Cortex of kidney (tissue), 1 donor: ENCODE measurements at places on chromosomes 2 and 18.

GRCh38 chr2:16763493-16763899 is 97.9 kb upstream of the CYRIA start:
- no peak for DNase-seq

DNA sequence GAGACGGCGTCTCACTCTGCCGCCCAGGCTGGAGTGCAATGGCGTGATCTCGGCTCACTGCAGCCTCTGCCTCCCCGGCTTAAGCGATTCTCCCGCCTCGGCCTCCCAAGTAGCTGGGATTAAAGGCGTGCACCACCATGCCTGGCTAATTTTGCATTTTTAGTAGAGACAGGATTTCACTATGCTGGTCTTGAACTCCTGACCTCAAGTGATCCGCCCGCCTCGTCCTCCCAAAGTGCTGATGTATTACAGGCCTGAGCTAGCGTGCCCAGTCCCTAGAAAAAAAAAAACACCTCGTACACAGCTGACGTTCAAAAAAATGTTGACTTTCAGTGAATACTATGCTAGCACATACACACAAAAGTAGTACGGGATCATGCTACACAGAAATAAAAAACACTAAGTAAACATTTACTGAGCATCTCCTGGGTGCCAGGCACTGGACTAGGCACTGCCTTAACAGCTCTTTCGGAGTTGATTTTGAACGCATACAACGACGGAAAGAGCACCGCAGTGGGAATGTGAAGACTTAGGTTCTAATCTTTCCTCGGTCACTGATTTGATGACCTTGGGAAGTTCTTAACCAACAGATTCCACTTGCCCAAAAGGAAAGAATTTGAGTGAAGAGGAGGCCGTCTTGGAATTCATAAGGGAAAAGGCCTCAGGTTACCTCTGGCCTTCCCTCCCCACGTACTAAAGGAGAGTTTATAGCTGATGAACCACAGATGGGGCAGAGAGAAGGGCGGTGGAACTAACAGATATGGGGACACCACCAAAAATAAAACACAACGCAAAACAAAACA is 1.1 kb downstream of the DNAJC27 start:
- DNase-seq, result no peak

DNA sequence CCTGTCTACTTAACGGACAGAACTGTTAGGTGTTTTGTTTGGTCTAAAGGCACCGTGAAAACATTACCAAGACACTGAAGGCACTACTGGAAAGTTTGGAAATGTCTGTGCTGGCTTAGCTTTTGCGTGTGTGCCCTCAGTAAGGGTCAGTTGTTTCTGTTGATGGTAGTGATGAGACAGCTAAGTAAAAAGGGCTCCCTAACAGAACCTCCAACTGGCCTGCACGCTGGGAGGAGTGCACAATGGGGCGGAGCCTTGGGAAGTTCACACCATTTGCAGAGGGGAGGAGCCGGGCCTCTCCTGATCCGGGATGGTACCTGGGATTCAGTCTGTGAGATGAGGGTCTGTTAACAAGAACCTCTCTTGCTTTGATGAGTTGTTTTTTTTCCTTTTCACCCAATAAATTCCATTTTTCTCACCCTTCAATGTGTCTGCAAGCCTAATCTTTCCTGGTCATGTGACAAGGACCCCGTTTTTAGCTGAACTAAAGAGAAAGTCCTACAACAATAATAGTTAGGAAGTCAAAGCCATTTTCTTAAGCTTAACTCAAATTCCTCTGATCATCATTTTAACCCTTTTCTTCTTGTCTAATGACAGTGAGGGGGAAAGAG is 368.7 kb downstream of the PARD3B start:
- no peak for DNase-seq

GRCh38 chr2:100412881-100413321 is 4.6 kb downstream of the CHST10 start:
- DNase-seq, result no peak

- DNase-seq, result no peak
Observed at GRCh38 chr2:37599688-37600525, 71.5 kb downstream of the CDC42EP3 start.

DNA sequence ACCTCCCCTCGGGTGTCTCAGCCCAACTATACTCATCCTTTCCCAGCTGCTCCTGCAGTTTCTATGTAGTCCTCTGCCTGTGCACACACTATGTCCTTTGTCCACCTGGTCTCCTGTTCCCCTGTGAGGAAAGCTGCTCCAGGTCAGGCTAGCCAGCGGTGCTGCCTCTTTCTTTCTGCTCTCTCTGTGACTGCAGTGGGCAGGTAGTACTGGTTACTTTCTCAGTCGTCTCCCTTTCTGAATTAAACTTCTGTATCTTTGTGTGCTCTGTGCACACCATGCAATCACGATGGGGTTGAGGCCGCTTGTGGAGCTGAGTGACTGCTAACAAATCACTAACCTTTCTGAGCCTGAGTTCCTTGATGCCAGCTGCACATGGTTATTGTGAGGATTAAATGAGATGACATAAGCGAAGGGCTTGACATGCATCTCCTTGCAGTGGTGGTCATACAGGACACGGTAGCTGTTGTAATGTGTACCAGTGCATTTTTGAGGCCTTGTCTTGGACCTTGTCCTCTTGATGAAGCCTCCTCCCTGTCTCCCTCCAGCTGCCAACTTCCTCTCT is 3.5 kb downstream of the FARP2 start:
- DNase-seq, result no peak

GRCh38 chr2:150486539-150487484 is 655 bp downstream of the RND3 start:
- no peak for DNase-seq

DNA sequence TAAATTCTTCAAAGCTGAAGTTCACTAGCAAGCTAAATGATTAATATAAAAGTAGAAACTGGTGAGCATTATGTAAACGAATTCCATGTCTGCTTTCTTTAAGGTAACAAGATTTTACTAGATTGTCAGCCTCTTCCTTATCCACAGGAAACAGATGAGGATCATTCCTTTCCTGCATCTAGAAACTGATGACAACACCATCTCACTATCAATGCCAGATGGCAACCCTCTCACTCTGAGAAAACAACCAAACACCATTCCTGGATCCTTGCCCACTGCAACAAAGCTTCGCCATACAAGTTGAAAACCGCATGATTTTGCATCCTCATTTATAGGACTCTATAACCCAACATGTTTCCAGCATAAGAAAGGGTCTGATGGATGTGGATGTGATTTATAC is 122.9 kb downstream of the ZNF521 start:
- DNase-seq, result no peak

- no peak for DNase-seq
Observed at GRCh38 chr2:25176138-25176537, 7.8 kb upstream of the POMC start.

DNA sequence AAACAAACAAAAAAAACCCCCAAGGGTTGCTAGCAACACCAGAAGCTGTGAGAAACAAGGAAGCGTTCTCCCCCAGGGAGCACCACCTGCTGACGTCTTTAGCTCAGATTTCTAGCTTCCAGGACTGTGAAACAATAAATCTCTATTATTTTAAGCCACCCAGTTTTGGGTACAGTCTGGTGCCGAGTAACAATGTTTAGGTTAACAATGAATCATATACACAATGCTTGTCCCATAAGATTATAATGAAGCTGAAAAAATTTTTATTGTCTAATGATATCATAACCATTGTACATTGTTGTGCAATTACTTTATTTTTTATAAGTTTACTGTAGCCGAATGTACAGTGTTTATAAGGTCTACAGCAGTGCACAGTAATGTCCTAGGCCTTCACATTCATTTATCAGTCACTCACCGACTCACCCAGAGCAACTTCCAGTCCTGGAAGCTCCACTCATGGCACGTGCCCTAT is 72.1 kb upstream of the CAB39 start:
- DNase-seq, result no peak

DNA sequence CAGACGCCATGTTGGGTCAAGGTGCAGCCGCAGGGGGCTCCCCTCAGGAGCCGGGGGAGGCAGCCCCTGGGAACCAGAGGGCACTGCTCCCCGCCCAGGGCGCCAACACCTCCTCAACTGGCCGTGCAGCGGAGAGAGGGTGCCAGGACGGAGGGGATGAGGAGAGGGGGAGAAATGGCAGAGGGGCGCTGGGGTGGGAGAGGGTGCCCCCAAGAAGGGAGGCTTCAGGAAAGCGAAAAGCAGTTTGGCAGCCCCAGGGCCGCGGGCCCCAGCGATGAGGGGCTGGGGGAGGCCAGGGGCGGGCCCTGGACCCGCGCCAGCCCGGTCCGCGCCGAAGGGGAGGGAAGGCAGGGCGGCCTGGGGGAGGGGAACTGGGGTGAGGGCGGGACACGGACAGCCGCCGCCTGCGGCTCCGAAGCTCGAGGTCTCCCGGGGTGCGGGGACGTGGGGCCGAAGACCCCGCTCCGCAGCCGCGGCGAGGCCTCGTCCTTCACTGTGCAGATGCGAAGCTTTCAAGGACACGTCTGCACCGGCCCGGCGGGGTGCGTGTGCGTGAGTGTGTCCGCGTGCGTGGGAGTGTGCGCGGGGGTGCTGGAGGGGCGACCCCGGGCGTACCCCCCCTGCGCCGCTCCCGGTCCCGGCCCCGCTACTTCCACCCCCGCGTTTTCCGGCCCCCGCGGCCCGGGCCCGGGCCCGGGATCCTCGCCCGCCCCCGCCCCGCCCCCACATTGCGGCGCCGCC is 1.4 kb downstream of the DNMT3A start:
- DNase-seq, result no peak

DNA sequence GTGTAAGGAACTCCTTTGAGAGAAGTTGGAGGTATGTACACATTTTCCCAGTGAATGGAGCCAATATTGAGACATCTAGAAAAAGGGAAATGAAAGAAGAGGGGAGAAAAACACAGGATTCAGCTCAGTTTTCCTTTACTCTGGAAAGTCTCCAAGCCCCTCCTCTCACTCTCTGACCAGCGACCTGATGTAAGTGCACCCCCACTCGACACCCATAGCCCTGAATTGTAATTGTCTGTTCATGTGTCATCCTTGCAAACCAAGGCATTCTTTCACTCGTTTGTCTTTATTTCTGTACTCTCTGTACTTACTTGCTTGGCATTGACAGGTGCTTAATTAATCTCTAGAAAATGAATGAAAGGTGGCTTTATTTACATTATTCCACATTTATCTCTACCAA is 55.7 kb upstream of the CTAGE1 start:
- DNase-seq, result no peak

DNA sequence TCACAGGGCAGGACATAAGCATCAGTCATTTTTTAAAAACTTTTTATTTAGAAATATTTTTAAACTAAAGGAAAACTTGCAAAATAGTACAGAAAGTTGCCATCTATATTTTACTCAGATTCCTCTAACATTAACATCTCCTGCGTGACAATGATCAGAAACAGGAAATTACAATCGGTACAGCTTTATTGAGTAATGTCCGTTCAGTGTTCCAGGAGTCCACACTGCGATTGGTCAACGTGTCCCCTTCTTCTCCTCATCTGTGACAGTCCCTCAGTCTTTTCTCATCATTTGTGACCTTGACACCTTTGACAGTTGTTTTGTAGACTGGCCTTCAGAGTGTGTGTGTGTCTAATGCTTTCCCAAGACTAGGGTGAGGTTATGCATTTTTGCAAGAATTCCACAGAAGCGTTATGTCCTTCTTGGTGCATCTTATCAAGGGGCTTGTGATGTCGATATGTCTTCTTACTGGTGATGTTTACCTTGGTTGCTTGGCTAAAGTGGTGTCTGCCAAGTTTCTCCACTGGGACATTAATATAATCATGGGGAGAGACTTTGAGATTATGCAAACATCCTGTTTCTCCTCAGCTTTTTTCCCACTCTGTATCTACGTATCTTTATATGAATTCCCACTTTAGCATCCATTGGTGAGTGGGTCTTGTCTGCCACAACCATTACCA is 21.4 kb upstream of the TMEM177 start:
- no peak for DNase-seq

GRCh38 chr2:110198016-110198415 is 6.8 kb downstream of the NPHP1 start:
- DNase-seq, result no peak

DNA sequence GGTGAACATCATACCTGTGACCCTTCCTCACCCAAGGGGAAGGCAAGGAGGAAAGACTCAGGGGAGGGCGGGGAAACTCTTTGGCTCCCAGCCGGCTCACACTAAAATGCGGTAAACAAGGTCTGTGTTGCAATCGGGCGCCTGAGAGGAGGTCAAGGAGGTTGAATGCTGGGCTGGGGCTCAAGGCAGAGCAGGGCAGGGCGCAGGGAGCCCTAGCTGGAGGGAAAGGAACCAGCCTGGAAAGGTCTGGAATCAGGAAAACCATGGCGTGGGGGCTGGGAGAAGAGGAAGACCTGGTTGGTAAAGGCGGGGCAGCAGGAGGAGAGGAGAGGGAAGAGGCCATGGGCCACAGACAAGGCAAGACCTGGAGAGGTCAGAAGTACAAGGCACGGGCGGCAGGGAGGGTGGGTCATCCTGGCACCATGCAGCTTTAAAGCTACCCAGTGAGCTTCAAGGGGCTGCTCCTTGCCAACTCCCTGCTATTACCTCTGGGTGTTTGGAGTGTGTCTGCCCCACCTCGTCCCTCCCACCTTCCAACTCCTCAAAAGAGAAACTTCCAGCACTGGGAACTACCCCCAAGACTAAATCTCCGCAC is 4.8 kb upstream of the TMEM37 start:
- DNase-seq, result no peak

GRCh38 chr2:99399063-99399462 is 61.9 kb downstream of the EIF5B start:
- DNase-seq, result no peak

GRCh38 chr2:75633620-75634019 is 13.0 kb upstream of the MRPL19 start:
- DNase-seq, result no peak

- no peak for DNase-seq
Observed at GRCh38 chr2:176100547-176101140, 1.0 kb downstream of the HOXD12 start.

DNA sequence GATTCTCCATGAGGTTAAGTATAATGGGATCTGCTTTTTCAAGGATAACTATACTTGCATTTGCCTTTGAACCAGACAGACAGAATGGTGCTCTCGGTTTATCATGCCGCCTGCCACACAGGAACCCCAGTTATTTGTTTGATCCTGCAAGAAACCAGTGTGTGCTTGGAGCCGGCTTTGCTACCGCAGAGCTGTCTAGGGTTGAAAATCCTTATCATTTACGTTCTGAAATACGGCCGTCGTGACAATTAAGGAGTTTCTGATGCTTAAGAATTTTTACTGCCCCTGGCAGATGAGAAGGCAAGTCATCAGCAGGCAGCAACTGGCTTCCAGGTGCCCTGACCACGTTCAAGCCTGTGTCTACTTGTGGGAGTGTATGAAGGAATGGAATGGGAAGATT is 112.0 kb downstream of the GBX2 start:
- DNase-seq, result no peak
